NCI-H2227 treated with DMSO at 0.1 percent for 48 hours (cell line): ENCODE measurements at places on chromosomes 3 and 15.
A peak's percentile ranks its signal among the peaks of the same experiment; 100 is the strongest.

DNA sequence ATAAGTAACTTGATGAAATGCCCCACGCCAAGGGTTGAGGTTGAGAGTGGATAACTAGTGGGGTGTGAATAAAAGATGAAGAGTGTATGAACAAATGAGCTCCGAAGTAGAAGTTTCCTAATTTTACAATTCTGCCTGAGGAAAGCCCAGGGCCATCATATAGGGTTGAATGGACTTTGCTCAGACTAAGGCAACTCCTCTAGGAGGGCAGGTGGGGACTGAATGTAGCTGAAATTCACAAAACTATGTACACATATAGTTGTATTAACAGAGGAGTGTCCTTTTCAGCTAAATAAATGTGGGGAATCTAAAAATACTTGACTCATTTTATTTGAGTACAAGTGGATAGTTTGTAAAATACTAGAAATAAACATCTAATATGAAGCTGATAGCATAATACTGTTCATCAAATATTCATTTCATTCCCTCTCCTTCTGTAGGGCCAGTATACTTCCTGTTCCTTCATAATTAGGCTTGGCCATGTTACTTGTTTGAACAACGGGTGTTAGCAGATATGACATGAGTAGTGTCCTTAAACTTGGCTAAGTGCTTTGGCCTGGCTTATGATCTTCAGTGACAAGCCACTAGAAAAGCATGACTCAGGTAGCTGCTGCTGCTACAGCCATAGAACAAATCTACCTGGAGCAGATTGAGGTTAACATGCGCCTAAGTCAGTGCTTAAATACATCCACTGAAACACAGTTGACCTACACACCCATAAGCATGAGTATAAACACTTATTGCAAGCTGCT is 26.5 kb downstream of the PLSCR1 start:
- no peak for DNase-seq

DNA sequence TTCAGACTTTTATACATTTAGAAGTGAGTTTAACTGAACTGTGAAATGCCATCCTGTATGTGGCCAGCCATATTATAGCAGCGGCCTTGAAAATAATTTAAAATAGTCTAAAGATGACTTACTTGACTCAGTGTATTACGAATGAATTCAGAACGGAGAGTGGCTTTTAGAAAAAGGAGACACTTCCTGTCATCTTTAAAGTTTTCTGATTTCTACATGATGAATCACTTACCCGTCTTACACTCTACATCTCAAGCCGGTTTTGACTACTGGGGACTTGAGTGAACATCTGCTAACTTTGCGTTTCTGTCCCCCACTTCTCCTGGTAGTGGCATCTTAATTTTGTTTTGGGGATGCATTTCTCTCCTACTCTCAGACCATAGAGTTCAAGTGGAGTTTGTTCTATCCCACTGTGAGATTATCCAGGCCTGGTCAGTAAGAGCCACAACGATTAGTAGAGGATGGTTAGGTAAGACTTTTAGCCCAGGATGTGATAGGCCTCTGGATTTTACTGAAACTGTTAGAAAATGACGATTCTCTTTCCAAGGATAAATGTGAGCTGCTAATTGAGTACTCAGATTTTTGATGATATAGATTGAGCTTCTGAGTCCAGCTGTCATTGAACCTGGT is 175.4 kb upstream of the CADPS start:
- no peak for DNase-seq

- DNase-seq: no peak
Measured at GRCh38 chr3:74501007-74501406, 113.5 kb downstream of the CNTN3 start.

GRCh38 chr15:46280762-46281542 is 646.1 kb downstream of the SQOR start:
- DNase-seq: no peak

DNA sequence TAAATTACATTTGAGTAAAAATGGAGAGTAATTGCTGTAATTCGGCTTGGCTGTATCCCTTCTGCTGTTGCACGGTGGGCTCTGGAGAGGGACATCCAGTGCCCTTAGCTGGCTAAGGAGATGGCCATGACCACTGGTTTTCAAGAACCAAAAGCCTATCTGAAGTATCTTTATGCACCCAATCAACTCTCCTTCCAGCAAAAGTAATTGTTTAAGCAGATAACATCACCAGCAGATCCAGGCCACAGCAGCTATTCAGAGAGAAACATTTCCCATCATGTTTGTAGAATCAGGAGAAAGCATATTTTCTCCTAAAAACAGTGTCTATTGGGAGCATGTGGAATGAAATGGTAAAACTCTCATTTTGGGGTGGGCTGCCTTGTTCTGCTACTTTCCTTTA is 514.5 kb upstream of the RGMA start:
- DNase-seq: no peak

GRCh38 chr15:69128667-69129311 is 31.6 kb upstream of the GLCE start:
- no peak for DNase-seq

- peak; percentile 46 for DNase-seq
Measured at GRCh38 chr3:87167628-87168456, 59.3 kb upstream of the CHMP2B start.

GRCh38 chr15:85941186-85941855 is 138.3 kb upstream of the AGBL1 start:
- no peak for DNase-seq

DNA sequence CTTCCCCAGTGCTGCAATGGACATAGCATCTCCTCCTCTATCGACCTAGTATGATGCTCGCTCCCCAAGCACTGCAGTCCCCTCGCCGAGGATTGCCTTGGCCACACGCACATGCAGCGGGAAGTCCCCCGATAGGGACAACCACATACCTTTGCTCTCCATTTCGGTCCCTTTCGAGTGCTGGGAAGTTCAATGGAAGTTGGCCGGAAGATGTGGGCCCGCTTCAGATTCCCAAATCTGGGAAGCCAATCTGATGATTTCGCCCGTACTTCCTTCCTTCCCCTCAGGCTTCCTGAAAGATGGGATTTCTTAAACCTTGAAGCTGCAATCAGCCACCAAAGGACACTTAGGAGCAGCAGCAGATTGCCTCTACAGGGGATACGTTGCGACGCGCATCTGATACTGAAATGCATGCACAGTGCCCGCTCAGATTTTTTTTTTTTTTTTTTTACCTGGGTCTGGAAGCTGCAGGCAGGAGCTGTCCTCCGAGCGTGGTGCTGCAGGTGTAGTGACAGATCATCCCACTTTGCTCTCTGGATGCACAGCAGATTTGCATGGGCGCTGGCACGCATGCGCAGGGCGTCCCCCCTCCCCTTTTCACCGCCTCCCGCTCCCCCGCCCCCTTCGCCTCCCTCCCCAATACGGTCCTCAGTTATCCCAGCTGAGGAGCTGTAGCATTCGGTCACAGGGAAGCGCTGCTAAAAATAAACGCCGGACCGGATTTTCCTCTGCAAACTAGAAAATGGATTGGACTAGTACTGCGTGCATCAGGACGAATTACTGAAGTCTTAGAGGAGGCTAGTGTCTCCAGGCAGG is at the start of gene FGF12:
Gene FGF12, minus strand, starts transcription at position 510 of the 816 bp plus-strand sequence.
- peak; percentile 81 for DNase-seq

GRCh38 chr3:16338999-16339398 is 74.0 kb downstream of the OXNAD1 start:
- no peak for DNase-seq

DNA sequence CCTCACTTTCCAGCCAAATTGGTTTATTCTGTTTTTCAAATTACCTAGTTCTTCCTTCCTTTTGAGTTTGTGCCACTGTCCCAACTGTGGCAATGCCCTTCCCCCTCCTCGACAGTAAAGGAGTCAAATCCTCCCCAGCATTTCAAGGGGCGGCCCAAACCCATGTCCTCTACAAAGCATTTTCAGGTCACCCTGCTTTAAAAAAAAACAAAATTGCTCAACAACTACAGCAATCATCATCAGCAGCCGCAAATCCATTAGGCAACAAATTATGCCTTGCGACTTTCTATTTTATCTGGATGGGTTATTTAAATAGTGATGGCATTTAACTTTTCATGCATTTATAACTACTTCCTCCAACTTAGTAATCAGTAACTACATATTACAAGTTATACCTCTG is 32.7 kb downstream of the PLD1 start:
- DNase-seq: no peak

DNA sequence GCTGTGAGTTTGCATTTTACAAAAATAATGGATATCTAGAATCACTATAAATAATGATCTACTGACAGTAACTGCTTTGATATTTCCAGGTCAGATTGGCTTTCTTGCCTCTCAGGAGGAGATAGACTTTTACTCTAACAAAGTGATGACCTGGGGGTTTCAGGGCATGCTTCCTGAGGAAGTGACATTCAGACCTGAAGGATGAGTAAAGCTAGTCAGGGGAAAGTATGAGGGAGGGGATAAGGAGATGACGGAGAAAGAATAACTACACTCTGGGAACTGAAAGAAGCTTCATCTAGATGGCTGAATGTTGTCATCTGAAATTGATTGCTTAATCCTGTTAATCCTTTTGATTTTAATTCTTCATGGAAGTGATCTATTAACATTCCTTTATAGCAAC is 32.2 kb downstream of the ARMC8 start:
- no peak for DNase-seq

DNA sequence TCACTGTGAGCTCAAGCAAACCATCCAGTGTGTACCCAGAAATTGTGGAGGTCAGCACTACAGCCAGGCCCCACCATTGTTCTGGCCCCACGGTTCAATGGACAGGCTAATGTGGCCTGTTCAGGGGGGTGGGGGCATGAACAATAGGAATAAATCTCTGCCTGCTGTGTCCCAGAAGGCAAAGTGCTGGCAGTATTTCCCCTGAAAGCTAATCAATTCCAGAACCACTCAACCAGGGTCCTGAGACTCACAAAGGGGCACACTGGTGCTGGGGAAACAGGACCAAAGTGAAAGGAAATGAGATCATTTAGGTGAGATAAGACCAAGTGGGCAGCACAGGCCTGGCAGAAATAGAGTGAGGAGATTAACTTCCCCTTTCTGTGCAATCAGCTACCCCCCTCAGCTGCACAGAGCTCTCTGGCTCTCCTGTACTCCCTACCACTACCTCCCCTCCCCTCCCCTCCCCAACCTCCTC is 11.5 kb downstream of the CRYGS start:
- DNase-seq: no peak

- DNase-seq: no peak
Measured at GRCh38 chr3:14324224-14324944, 78.0 kb upstream of the SLC6A6 start.

GRCh38 chr3:170359178-170359704 is 1.7 kb downstream of the SKIL start:
- no peak for DNase-seq

GRCh38 chr15:65949491-65949890 is 80.2 kb downstream of the RAB11A start:
- DNase-seq: no peak

DNA sequence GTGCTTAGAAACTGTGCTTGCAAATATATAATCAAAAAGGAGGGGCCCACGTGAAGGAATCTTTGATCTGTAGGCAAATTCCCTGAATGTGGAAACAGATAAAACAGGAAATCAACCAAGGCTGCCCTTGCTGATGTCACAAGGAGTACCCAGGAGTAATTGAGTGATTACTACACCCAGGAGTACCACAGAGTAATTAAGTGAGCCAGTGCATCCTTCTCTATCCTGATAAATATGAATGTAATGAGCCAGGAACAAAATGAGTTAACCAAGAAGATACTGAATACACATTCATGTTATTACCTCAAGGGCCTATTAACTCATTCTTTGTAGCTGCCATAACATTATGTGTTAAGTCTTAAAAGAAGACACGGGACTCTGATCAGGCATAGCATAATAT is 87.3 kb upstream of the POU1F1 start:
- DNase-seq: no peak

GRCh38 chr3:73781541-73781940 is 156.8 kb upstream of the PDZRN3 start:
- DNase-seq: no peak

- DNase-seq: no peak
Measured at GRCh38 chr3:41199866-41200668, 762 bp downstream of the CTNNB1 start.

DNA sequence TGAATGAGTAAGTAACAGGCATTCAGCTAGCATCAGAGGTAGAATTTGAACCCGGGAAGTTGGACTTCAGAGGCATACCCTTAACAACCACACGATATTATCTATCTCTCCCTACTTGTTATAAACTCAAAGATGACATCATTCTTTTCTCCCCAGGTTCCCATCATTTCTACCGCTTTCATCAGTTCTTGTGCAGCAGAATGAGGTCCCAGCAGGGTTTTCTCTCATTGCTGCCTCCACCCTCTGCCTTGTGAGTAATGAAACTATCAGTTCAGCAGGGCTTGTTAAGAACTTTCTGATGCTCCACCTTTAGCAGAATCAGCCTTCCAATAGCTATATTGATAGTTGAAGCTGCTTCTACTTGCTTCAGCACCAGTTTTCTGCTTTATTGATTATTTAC is 487.5 kb upstream of the KCNMB2 start:
- no peak for DNase-seq

- peak; percentile 36 for DNase-seq
Measured at GRCh38 chr3:61688307-61688984, 127.1 kb downstream of the PTPRG start.

DNA sequence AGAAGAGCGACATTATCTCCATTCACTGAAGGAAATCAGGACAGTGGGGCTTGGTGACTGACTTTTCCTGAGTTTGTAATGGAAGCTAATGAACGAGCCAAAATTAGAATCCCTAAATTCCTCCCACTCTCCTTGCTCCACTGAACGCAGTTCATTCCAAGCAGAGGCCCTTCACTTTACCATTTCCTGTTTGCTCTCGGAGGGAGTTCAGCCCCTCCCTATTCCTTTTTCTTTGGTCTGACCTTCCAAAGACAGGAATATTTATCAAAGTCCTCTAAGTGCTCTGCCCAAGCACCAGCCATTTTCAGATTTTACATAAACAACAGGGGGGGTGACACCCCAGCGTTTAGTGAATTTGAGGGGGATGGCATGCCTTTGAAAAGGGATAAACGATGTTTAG is 24.0 kb upstream of the PTPRG start:
- DNase-seq: peak; percentile 31

- no peak for DNase-seq
Measured at GRCh38 chr3:124395584-124396338, 334.5 kb upstream of the UMPS start.
